ENCODE measurements at places on chromosomes 3 and 15.

GRCh38 chr15:25535866-25536265, 97.0 kb upstream of the UBE3A start:
- no peak for DNase-seq

DNA sequence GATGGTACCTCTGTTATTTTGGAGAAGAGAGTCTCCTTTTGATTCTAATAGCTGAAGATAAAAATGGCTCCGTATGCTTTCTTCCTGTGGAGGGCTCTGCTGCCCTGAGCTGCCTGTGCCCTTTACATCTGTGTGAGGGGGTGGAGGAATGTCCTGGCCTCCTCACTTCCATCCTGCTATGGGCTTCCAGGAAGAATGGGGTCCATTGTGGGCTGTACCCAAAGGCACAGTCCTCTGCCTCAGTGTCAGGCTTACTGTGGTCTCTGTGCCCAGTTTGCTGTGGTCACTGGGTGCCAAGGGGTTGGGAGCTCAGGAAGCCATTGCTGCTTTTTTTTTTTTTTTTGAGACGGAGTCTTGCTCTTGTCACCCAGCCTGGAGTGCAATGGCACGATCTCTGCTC, 14.4 kb downstream of the DAG1 start:
- no peak for DNase-seq

DNA sequence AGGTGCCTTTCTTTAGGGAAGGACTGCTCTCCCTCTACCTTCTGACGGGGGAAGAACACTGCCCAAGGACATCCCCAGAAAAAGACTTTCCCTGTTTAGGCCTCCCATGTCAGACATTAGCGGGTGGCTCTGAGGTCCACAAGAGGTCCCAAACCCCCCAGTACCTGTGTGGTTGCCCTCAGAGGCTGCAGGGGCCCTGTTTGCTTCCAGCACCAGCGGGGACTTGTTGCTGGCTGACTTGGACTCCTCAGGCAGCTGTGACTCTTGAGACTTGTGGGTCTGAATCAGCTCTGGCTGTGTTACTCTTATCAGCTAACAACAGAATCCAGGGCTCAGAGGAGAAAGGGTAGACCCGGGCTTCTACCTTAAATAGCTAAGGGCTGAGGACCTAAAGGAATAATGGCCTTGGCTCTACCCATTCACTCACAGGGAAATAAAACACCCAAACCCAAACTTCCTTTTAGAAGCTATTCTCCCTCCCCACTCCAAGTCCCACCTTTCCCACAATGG, 39.2 kb downstream of the SEMA3G start:
- no peak for DNase-seq

GRCh38 chr3:12288182-12289129, at the start of gene PPARG:
Gene PPARG (plus strand): TSS chr3:12289070. CDS start chr3:12379712, 90,642 bp downstream.
- DNase-seq: no peak

- DNase-seq: peak; percentile 53
These were observed 453.7 kb downstream of the FOXP1 start for GRCh38 chr3:71129611-71130431.

- no peak for DNase-seq
These were observed 87.5 kb upstream of the FAM3D start for GRCh38 chr3:58754074-58754473.

- DNase-seq: no peak
These were observed 31.4 kb upstream of the PLXNA1 start for GRCh38 chr3:126951561-126951960.

DNA sequence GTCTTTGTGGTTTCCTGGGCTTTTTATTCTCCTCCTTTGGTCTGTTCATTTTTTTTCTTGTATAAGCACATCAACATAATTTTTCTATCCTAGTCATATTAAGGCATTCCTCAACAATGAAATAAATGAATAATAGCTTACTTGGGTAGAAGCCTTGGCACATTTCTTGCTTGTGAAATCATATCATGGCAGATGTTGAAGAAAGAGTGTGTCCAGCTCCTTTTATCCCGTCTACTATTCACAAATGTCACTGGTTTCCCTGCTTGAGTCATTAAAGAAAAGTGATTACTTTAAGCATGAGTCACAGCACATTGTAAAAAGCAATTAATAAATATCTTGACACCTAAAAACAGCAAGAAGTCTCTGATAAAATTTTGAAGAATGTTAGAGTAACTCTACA, 42.1 kb downstream of the MINAR1 start:
- DNase-seq: no peak

GRCh38 chr3:119175872-119176756, 2.7 kb downstream of the UPK1B start:
- DNase-seq: no peak

DNA sequence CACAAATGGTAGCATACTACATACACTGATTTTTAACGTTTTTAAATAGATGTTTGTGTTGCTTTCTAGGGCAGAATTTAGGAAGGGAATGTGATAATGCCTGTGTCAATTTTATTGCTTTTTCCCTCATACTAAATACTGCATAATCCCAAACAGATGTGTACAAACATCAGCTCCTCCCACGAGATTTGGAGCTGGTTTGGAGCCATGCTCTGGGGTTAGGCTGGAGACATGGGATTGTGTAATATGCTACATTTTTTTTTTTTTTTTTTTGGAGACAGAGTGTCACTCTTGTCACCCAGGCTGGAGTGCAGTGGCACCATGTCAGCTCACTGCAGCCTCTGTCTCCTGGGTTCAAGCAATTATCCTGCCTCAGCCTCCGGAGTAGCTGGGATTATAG, 80.1 kb downstream of the EBLN2 start:
- no peak for DNase-seq

- DNase-seq: no peak
These were observed 263.5 kb upstream of the NR2F2 start for GRCh38 chr15:96066852-96067495.

- no peak for DNase-seq
These were observed 131.9 kb upstream of the PROK2 start for GRCh38 chr3:71916747-71917369.

GRCh38 chr3:77370413-77370812, 330.5 kb downstream of the ROBO2 start:
- no peak for DNase-seq

DNA sequence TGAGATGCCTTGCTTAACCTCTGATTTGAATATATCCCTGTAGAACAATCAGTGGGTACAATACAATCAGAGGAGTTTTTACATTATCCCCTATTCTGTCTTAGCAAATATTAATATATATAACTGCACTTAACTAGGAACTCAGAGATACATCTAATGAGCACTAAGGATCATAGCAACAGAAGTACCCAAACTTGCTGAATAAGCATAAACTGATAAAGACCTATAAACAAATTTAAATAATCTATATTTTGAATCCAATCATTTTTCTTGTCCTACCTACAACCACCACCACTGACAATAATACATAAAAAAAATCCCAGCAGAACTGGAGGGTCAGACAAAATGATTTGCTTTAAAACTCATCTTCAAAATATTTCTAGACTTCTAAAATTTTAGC, 106.2 kb downstream of the ATP8B4 start:
- DNase-seq: no peak

- no peak for DNase-seq
These were observed 291.7 kb downstream of the MEX3B start for GRCh38 chr15:81754078-81754477.

GRCh38 chr3:119098619-119099222, 47.2 kb upstream of the TEX55 start:
- DNase-seq: peak; percentile 54

- DNase-seq: no peak
These were observed 147.7 kb upstream of the SATB1 start for GRCh38 chr3:18572809-18573208.

GRCh38 chr3:153980252-153980590, 141.0 kb upstream of the ARHGEF26 start:
- no peak for DNase-seq

- DNase-seq: no peak
These were observed 56.6 kb downstream of the P3H2 start for GRCh38 chr3:190064112-190064511.

GRCh38 chr3:32431481-32431880, 39.8 kb downstream of the CMTM7 start:
- no peak for DNase-seq

DNA sequence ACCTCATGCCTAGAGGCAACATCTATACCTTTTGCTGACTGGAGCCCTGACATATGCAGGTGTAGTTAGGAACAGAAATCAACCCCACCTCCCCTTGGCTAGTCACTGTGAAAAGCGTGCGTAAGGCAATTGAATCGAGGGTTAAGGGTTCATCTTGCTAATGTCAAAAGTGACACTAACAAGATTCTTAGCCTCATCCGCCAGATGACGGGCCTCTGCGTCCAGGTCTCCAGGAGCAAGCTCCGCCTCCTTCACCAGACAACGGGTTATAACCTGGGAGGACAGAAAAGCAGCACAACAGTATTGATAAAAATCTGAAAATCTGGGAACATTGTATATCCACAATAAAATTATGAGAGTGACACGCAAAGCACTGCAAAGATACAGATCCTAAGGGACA, 4.7 kb downstream of the SELENOS start:
- no peak for DNase-seq

- no peak for DNase-seq
These were observed 95.1 kb upstream of the MEX3B start for GRCh38 chr15:82140886-82141285.

- DNase-seq: no peak
These were observed 12.5 kb downstream of the SAMD7 start for GRCh38 chr3:169923831-169924230.

DNA sequence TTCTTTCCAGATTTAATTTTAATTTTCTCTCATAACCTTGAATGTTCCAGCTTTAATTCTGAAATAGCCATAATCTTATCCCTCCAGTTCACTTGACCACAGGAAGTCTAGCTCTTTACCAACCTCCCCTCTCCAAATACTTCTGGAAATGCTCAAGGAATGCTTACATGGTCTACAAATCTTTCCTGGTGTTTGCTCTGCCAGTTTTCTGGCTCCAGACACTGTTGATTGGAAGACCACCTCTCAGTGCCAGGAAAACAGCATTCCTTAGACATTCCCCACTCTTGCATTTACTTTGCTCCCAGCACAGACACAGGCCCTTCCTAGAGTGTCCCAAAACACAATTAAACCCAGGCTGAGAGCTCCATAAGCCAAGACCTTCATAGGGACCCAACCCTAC, 98.6 kb downstream of the MESD start:
- no peak for DNase-seq

- DNase-seq: no peak
These were observed 217.6 kb downstream of the TPRG1 start for GRCh38 chr3:189389346-189389745.

- no peak for DNase-seq
These were observed 37.2 kb downstream of the MYO5A start for GRCh38 chr15:52491472-52491871.

DNA sequence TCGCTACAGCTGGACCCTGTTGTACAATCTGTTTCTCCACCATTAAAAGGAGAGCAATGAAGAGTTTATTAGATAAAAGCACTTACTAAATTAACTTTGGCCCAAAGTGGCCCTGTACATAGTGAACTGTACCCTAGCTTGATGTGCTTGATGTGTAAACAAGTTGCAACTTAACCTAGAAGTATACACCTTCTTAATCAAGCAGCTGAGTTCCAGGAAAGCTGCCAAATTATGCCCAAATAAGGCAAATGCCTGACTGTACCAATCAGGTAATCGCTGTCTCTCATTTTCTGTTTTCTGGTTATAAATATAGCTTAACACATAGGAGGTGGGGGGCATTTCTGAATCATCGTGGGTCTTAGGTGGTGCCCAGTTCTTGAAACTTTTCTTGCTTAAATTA, 704.8 kb upstream of the CBLB start:
- DNase-seq: no peak

GRCh38 chr3:65635657-65636056, 403.1 kb downstream of the MAGI1 start:
- no peak for DNase-seq

Data from CD4-positive, alpha-beta T cell treated with Interleukin-12 subunit alpha and Interleukin-12 subunit beta, for 1 hour (primary cell).